Stimulated activated CD8-positive, alpha-beta memory T cell treated with anti-CD3 and anti-CD28 coated beads, Interleukin-2, amount 100 ng/mL, for 48 hours (primary cell): ENCODE measurements at places on chromosomes 11 and 22.

GRCh38 chr22:33255791-33256190, 197.6 kb upstream of the SYN3 start:
- no peak for DNase-seq

DNA sequence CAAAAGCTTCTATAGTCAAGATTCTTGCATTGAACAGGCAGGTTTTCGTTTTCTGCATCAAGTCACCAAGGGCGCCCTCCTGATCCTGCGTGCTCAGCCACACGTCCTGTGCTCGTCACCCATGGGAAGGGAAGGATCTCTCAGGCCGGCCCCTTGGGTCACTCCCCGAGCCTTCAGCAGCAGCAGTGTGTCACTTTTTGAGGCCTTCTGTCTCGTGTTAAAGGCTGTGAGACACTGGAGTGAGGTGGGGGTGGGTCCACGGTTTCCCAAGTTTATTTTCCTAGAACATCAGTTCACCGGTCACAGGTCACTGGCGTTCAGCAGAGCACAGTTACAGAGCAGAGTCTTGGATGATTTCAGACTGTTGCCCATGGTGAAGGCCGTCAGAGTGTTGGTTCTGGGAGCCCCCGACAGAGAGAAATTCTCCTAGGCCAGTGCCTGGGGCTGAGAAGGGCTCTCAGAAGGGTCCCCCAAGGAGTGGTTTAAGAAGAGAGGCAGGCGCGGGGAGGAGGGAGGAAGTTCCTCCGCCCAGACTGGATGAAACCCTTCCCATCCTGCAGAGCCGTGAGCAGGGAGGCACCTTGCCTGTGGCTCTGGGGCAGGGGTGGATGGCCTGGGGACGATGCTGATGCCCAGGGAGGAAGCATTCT, 13.5 kb upstream of the ADORA2A start:
- no peak for DNase-seq

DNA sequence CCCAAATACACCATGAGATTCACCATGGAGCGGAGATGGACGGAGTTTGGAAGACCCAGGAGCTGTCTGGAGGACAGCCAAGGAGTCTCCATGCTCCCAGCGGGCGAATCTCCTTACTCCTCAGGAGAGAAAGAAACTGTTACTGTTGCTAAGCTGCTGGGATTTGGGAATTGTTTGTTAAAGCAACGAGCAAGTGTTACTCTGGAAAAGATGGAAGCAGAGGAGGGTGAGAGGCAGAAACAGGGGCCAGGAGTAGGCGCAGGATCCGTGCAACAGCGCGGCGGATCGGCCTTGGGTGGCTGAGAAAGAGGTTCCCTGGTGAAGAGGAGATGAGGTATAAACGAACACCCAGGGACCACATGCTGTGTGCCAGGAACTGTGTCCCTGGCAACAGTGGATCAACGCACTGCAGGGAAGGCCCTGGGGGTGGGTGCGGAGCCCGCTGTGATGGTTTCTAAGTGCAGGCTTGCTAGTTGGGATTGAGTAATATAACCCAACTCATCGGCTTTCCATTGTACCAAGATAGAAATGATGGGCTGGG, 1436.4 kb downstream of the BRD1 start:
- DNase-seq = no peak

DNA sequence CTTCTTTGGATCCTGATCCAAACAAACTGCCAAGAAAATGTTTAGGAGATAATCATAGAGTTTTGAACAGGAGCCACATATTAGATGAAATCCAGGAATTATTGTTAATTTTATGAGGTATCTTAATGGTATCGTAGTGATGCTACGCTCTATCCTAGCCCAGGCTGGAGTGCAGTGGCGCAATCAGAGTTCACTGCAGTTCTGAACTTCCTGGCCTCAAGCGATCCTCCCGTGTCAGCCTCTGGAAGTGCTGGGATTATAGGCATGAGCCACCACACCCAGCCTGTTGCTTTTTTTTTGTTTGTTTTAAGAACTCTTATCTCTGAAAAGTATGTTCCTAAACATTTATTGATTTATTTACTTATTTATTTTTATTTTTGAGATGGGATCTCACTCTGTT, 2.4 kb downstream of the GSTT4 start:
- DNase-seq = no peak
